Stromal cell of bone marrow (primary cell): ENCODE measurements at places on chromosomes 12 and 14.

GRCh38 chr14:100850841-100851585, 25.1 kb downstream of the MEG3 start:
- no peak for DNase-seq

DNA sequence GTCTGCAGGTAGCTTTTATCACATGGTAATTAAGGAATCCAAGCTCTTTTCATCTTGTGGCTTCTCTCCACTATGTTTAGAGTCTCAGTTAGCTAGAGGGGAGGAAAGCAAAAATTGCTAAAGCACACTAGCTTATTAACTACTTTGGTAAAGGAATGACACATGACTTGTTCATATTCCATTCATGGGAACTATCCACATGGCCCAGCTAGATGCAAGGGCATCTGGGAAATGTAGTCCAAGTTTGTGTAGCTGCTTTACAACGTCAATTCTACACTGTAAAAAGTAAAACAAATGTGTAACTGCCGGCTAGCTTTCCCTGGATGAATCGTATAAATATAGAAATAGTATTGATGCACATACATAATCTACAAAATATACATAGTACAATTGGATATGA, 244.5 kb upstream of the LRFN5 start:
- DNase-seq, result no peak

- DNase-seq, result no peak
Observed at GRCh38 chr12:119082496-119082895, 96.2 kb upstream of the HSPB8 start.

GRCh38 chr12:30847259-30847658, 79.3 kb upstream of the TSPAN11 start:
- peak; percentile 40 for DNase-seq

DNA sequence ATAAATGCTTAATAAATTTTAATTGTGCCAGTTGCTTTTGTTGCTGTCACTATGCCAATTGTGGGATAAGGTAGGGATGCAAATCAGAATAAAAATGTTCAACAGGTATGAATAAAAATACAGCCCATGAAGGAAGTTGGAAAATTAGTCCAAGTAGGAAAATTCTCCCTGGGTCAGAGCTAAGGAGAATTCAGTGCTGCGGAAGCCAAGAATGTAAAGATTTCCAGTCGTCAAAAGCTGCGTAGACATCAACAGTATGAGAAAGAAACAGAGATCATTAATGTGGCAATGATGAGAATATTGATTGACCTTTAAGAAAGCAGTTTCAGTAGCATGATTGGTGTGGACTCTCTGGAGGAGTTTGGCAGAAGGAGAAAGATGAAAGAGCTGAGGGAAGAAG, 87.9 kb downstream of the PLEKHA5 start:
- DNase-seq, result no peak

DNA sequence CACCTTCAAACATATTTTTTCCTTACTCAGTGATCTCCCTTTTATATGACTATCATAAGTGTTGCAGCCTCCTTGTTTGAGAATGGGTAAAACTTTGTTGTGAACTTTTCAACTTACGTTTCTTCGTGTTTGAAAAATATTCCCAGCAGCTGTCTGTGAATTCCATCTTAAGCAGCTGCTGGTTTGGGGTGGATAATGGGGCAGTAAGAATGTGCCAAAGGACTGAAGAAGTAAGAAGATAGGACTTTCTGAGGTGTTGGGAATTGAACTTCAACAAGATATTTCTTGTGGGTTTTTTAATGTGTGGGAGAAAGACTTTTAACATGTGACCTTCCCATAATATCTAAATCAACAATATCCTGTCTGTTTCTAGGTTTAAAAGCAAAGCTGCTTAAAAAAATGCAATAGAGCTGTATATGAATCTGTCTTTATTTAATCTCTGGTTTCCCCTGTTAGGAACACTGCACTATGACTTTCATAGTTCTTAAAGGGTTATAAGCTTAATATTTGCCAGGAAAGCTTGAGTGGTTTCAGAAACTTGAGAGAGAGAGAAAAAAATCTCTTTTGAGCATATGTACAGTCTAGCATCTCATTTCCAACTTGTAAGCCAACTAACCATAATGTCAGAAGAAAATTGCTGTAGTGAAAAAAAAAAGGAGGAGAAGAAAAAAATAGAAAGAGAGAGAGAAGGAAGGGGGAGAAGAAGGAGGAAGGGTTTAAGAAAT, 1659.2 kb upstream of the FLRT2 start:
- DNase-seq, result no peak

DNA sequence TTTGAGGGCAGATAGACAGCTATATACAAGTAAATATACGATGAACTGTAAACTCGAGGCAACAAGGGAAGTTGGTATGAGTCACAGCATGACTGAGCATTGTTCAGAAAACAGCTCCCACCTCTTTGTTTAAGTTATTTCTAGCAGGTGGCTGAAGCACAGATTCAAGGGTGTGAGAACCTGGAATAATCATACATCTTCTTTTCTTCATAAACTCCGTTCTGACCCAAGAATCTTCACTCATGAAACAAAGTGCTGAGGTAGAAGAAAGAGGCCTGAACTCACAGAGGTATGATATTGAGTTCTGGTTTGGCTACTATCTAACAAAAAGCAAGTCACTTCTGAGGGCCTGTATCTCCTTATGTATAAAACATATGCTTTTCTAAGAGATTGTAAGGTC, 364.1 kb upstream of the KITLG start:
- no peak for DNase-seq

DNA sequence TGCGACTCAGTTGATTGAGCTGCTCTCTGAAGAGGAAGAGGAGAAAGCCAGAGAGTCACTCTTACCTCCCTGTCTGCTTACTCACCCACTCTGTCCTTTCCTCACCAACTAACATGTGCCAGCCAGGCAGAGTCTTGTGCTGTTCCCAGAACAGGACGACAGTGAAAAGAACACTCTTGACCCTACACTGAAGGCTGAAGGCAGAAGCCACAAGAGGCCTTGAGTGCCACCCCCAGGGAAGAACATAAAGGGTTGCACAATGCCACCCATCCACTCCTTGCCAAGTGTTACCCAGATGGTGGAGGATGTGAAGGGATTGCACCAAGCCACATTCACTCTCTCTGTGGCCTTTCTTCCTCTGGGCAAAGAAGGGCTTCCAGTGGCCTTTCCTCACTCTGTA, 12.8 kb downstream of the ABHD4 start:
- no peak for DNase-seq

DNA sequence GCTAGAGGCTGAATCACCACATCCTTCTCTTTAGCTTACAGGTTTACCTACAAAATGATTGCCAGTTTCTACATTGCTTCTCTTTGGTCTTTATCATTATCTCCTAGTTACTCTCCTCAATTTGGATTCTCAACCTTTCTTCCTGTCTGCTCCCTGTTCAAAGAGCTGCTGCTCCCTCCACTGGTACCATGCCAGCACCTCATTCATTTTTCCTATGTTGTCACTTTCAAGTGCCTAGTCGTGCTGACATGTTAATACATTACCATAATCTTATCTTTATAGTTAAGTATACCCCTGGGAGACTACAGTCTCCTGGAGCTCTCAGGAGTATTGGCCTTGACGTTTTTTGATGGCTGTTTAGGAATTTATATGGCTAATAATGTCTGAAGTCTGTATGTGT, 14.2 kb downstream of the FRS2 start:
- DNase-seq, result no peak

DNA sequence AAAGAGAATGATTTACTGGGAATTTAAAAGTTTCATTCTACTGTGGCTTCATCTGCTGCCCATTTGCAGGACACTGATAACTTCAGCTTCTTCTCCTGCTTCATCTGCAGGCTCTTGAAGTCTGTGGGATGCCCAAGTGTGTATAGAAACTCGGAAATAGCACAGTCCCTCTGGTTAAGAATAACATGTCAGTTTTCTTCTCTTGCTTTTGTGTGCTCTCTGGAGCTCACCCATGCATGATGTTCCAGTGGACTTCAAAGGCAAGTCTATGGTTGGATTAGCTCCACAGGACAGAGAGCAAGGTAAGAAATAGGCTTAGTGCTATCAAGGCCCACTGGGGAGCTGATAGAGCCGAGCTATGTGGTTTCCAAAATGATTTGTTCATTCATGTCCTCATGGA, 13.7 kb downstream of the RMST start:
- no peak for DNase-seq
